ENCODE measurements at places on chromosomes 7 and 10.

DNA sequence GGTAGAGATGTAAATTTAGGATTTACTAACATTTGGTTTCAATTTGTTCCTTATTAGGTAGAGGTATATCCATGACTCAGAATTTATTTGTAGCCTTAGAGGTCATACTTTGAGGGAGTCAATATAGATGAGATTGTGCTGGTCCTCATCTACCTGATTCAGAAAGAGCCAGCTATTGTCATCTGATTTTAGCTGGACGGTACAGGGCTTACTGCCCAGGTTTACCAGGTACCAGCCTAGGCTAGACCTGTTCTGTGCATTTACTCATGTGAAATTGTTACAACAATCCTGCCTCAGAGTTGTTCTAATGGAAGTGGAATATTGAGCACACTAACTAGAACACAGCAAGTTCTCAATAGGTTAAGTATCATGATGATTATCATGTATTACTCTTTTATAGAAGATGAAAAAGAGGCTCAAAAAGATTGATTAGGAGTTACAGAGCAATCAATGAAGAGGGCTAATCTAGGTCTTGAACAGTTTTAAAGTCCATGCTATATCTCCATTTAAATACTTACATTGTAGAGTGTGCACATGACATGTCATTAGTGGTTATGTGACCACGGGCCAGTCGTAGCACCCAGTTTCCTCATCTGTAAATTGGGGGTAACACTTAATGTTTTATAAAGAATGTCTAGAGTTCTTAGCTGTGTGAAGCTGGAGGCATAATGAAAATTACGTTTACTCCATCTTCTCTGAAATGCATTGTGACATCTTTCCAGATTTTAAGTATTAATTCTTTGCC is 42.1 kb downstream of the TRIM24 start:
- no peak for DNase-seq

- no peak for DNase-seq
Measured at GRCh38 chr7:111914291-111914690, 291.9 kb downstream of the DOCK4 start.

DNA sequence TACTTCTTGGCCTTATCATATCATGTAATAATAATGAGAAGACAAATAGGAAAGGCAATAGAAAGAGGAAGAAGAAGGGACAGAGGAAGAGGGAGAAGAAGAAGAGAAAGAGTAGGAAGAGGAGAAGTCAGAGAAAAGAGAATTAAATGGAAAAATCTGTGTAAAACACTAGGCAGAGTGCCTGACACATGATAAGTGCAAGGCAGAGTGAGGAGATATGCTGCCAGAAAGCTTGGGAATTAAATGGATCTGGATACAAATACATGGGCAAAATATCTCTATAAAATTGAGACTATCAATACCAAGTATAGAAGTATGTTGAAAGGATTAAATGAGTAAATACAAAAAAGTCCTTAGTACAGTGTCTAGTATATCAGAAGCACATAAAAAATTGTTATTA is 124.8 kb downstream of the CACNA2D1 start:
- DNase-seq: no peak

GRCh38 chr10:128484041-128484440 is 357.8 kb upstream of the MKI67 start:
- DNase-seq: peak; percentile 0

DNA sequence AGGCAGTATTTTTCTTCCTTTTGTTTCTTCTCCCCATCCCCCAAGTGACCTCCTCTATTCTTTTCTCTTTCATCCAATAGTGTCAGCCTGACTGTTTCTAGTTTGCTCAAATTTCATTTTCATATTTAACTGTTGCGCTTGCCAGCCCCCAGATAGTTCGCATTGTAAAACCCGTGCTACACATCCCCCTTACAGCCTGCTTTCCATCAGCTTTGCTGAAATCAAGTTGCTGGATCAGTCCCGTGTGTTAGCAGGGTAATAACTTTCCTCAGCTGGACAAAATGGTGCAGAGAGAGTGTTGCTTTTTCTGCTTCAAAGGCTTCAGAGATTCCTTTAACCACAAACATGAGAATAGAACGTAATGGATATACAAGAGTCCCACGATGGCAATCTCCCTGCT is 180.6 kb upstream of the NPVF start:
- no peak for DNase-seq

DNA sequence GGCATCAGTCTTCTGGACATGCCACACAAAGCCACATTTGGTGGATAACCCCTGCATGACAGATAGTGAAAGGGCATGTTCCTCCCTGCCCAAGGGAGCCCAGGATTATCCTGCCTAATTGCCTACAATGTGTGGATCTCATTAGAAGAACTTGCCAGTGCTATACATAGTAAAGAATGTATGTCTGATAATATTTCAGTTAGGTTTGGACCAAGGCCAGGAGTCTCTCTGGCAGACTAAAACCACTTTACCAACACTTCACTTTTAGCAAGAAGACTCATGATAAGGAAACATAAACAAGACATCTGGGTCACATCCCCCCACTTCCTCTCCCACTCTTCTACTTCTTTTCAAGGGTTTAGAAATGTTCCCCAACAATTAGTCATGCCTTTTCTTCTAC is 196.7 kb downstream of the MTERF1 start:
- no peak for DNase-seq

- no peak for DNase-seq
Measured at GRCh38 chr7:42274053-42274452, 37.0 kb upstream of the GLI3 start.

DNA sequence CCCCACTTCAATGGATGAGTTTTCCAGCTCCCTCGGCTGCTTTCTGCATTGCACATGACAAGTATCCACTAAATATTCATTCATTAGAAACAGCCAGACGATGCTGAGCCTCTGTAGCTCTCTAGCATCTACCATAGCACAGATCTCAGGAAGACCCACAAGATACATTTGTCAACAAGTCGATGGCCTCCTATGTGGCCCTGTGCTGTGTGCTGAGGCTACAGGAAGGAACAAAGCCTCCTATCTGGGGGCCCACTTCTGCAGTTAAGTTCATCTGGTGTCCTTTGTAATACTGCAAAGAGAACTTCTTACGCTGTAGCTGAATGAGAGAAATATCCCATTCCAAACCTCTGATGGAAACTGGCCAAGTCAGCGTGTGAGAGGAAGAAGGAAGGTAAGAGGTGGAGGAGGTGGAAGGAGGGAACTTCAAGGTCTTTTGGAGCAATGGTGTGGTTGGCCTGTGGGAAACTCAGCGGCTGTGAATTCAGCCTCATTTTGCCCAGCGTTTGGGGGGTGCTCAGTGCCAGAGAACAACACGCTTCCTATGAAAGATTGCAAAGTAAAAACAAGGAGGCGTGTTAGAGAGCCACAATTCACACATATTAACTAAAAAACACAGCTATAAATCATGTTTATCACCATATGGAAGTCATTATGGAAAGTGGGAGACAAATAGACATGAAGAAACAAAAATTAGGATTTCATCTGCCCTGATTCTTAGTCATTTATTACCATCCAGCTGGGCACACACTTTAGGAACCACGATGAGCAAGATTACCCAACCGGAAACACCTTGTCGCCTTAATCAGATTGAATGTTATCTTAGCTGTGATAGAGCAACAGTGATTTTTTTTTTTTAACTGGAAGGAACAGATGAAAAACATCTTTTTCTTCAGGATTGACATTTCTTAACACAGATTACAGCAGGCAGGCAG is 62.2 kb upstream of the USP6NL start:
- DNase-seq: no peak

DNA sequence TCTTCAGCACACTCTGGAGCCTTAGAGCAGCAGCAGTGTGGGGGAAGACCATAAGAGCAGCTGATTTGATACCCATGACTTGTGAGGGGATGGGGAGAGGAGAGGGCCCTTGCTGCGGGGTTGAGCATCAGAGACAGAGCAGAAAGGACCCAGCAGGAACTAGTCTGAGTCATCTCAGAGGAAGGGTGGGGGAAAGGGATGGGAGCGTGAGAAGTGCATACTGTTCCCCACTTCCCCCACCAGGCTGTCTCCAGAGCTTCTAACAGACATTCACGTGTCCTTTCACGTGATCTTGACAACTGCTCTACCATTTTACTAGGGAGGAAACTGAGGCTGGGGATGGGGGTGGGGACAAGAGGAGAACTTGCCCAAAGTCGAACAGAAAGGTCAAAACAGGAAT is 38.7 kb downstream of the FAM241B start:
- DNase-seq: no peak

DNA sequence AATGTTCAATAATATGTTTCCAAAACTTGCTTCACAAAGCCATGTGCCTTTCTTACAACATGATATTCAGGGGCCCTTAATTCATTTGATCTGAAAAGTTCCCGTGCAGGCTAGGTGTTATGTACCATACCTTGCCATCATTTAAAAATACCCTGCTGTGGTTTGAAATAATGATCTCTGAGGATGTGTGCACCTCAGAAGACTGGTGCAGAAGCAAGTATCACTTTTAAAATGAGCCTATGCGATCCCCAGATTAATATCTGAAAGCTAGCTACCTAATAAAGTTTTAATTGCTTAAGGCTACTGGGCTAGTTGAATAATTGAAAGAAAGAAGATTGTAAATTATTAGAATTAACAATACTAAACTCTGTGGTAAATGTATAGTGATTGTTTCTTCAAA is 262.4 kb downstream of the CDK14 start:
- DNase-seq: no peak

DNA sequence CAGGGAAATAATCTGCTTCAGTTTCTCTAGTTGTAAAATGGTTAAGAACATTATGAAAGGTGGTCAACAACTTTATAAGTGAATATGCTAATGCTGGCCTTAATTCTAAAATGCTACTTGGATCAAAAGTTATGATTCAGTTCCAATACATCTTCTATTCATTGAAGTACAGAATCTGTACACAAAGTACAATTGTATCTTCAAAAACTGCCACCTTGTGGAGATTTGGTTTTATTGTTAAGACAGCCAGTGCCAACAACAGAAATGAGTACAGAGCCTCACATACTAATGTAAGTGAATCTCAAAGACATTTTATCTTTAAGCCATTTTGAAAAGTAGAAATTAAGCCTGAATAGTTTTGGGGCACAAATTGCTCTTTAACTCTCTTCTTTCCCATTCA is 194.0 kb downstream of the CFTR start:
- no peak for DNase-seq

Measured in CD4-positive, alpha-beta T cell treated with Interleukin-17A for 4 hours (primary cell).